Naive thymus-derived CD8-positive, alpha-beta T cell (primary cell): ENCODE measurements at places on chromosomes 7 and 10.
A peak's percentile ranks its signal among the peaks of the same experiment; 100 is the strongest.

DNA sequence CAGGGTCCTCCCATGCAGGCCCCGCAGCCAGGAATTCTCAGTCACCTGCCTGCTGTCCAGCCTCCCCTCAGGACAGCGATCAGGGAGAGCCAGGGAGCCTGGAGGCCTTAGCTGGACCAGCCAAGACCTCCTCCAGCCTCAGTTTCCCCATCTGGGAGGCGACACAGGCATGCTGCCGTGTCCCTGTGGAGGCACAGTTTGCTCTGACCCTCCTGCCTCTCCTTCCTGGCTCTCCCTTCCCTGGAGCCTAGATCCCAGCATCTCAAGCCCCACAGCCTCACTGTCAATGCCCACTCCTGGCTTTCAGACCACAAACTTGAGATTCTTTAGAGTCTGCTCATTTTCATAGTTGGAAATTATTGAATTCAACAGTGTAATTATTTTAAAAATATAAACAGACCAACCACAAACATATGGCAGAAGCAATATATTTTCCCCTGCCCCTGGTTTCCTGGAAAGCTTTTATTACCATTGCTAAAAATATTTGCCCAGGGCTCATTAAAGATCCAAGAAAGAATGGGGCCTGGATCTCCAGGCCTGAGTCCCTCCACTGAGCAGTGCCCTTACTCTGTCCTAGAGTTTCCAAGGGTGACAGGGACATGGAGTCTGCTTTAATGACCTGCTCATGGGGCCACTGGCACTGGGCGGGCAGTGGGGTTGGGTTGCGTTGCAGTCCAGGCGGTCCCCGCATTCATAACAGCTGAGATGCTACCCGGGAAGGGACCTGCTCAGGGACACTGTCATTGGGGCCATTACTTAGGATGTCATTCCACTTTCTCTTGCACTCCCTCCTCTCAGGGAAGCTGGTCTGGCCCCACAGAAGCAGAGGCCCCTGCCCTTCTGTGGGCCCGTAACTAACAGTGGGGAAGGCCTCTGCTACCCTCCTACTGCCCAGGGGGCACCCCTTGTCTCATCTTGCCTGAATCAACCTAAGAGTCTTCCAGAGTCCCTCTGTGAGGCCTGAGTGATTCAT lies 81.6 kb upstream of the CHST15 start:
- no peak for DNase-seq

DNA sequence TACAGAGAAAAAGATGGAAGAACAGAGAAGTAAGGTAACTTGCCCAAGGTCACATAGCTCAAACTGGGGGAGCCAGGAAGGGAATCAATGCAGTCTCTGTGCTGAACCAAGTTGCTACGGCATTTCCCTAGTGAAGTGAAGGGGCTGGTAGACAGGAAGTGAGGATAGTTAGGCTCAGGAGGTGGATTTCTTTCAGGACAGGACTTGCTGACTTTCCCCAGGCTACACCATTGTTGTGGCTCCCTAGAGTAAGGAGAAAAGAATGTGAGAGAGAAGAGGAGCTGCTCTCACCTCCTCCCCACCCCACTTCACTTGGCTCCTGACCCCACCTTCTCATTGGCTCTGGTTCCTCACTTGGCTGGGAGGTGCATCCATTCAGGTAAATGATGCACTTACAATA lies 316.9 kb downstream of the INHBA start:
- DNase-seq = no peak

GRCh38 chr7:959271-959670 lies 4.8 kb upstream of the ADAP1 start:
- DNase-seq = no peak

DNA sequence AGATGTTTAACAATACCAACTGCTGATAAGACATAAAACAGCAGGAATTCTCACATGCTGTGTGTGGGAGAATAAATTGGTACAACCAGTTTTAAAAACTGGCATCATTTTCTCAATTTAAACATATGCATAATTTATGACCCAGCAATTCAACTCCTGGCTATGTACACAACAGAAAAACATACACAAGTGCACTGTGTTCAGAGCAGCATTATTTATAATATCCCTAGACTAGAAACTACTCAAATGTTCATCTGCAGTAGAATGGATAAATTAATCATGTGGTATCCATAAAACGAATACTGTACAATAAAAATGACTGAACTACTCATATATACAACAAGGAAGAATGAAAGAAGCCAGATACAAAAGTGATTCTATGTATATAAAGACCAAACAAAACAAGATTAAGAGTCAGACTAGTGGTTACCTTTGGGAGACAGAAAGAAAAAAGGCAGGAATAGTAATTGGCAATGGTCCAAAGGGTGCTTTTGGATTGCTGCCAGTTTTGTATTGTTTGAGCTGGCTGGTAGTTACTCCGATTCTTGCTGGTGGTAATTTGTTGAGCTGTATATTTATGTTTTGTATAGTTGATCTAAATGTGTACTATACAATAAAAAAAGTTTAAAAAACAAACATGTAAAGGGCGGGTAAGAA lies 306.0 kb downstream of the TFEC start:
- DNase-seq = no peak

DNA sequence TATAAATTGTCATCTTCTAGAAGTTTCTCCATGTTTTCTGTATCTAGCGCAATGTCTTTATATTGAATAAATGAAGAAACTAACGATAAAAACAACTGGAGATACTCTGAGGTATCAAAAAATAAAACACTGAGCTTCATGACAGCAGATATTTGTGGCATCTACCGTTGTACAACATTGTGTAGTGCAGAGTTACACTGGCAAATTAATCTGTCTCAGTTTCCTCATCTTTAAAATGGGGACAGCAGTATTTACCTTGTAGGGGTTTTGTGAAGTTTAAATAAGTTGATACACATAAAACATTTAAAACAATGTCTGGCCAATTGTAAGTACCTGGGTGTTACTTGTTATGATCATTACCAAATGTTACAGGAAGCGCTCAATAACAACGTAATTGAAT lies 10.4 kb downstream of the ITGB1 start:
- DNase-seq = no peak

DNA sequence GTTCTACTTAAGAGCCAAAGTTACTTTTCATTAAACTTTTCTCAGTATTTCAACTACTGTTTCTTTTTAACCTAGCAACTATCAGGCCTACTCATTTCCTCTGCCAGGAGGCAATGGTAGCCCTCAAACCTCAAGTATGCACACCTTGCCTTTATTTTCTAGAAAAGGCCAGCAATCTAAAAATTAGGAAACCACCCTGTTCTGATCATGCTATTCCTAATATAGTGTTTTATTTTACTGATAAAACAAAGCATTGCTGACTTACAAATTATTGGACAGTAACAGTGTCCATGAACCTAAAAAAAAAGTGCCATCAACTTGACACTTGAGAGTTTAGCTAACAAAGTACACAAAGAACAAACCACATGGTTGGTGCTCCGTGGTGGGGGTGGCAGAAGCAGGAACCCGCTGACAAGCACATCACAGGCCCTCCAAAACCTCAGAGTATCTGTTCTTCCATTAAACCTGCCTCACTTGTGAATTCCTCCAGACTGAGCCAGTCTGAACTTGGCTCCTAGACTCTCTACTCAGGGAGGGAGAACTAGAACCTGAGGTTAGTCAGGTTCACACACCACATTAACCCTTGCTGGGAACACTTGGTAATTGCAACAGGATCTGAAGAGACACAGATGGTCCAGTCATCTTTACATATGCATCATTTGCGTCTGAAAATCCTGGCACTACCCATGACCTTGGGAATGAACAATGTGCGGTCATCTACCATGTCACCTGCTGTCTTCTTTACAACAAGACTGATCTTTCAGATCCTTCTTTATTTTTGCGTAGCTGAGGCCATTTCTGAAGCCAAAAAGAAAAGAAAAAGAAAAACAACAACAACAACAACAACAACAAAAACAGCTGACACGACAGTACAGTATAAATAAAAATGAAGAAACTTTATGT lies 31.9 kb downstream of the PIP4K2A start:
- peak; percentile 83 for DNase-seq

DNA sequence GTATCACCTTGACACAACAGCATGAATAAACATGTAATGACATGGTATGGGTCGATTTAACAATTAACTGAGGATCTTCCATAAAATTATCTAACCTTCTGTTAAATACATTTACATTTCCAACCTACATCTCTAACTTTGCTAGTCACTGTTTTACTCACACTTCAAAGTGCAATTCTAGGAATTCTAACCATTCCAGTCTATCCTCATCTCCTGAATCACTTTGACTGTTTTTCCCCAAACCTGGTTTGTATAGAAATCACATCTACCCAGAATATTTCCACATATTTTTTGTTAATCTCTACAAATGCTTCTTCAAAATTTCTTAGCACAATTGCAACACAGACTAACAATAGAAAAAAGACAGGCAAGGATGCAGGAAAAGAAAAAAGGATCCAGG lies 6.2 kb downstream of the ABI1 start:
- DNase-seq = no peak

GRCh38 chr7:4297918-4298219 lies 384.2 kb upstream of the FOXK1 start:
- DNase-seq = no peak

GRCh38 chr7:135210888-135211178 lies 493 bp downstream of the WDR91 start:
- DNase-seq = no peak

DNA sequence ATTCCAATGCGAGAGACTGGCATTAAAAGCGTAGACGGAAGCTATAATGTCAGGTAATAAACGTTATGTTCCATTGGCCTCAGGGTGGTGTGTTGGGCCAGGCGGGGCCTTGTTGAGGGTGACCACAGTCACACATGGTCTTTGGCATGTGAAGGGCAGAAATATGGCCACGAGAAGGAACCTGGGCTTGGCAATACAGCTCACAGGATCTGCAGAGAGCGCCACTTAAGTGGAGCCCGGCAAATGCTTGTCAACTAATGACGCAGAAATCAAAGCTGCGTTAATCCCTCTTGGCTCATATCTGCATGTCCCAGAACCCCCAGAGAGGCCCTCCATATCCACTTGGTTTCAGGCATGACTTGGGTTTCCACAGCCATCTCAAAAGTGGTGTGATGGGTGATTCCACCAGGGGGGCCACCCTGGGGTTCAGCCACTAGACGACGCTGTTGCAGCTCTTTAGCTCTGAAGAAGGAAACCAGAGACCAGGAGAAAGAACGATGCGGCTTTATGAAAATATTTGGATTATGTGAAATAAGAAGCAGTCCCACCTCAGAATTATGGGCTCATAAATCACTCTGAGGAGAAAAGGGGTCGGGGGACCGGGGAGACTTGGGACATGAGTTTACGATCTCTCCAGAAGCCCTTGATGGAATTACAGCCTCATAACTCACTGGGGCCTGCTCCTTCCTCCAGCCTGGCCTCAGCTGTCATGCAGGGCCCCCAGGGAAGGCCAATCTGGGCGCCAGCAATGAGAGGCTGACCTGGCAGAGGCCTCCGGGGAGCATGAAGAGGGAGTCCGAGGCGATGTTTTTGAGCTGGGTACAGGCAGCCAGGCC lies 462.5 kb downstream of the PLXNA4 start:
- DNase-seq = no peak

- no peak for DNase-seq
Measured at GRCh38 chr7:69177941-69178494, 420.3 kb upstream of the AUTS2 start.

DNA sequence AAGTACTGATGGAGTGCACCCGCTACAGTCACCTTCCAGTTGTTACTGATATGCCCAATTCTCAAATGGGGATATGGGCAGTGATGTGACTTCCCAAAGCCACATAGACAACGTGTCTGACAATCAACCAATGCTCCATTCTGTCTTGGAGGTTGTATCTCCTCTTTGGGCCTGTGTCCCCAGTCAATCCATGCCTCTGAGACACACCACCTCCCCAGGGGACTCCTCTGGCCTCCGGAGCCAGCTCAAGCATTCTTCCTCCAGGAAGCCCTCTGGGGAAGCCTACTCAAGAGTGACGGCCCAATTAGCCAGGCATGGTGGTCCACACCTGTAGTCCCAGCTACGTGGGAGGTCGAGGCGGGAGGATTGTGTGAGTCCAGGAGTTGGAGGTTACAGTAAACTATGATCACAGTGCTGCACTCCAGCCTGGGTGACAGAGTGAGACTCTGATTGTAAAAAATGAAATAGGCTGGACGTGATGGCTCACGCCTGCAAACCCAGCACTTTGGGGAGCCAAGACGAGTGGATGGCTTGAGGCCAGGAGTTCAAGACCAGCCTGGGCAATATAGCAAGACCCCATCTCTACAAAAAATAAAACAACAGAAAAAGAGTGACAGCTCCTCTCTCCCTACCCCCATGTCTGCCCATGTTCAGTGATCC lies 99.5 kb upstream of the TNRC18 start:
- peak; percentile 29 for DNase-seq

DNA sequence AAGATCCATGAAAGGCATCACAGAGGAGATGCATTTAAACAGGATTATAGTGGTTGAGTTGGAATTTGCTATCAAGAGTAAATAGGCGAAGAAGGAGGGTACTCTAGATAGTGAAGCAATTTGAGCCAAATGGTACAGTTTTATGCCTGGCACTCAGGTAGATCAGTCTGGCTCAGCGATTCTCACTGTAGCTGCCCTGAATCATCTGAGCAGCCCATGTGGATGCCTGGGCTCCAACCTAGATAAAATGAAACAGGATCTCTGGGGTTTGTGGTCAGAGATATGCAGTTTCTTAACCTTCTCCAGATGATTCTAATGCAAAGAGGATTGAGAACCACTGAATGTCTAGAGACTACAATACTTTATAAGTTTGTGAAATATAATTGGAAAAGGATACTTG lies 282.0 kb upstream of the FZD1 start:
- no peak for DNase-seq

GRCh38 chr10:58399410-58399809 lies 14.2 kb downstream of the TFAM start:
- no peak for DNase-seq

DNA sequence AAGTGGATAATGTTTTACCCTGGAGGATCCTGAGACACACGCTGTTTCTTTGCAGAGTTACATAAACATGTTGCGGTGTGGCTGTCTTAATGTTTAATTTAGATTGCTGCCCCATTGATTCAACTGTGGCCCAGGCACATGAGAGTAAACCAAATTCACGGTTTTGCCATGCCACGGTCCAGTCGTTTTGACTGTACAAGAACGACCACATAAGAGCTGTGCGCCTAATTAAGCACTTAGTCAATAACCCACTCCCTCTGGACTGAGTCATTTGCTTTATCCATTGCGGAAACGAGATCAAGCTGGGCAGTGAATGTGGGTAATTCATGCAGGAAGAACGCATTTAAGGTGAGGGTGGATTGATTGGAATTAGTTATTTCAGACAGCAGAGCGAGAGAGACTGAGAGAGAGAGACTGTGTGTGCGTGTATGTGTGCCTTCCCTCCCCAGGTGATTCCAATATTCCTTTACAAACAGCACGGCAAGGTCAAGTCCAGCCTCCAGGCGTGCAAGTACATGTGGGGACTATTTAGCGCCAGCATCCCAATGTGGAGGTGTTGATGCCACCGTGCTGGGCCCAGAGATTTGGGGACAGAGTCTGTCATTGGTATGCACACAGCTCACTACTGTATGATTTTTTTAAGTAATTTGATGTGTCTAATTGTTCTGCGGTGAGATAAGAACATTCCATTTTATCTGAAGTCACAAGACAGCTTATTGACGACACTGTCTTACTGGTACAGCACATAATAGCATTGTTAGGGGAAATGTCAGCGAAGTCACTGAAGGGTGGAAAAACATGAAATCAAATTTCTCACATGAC lies 8.4 kb upstream of the TEX36 start:
- no peak for DNase-seq

- DNase-seq = no peak
Measured at GRCh38 chr7:151075978-151076426, 4.6 kb downstream of the FASTK start.

GRCh38 chr10:131908151-131908550 lies 7.3 kb downstream of the PPP2R2D start:
- no peak for DNase-seq
